NCI-H2171 (cell line): ENCODE measurements at places on chromosomes 11 and 22.

- DNase-seq, result no peak
Observed at GRCh38 chr11:134124660-134125451, 56.0 kb downstream of the JAM3 start.

DNA sequence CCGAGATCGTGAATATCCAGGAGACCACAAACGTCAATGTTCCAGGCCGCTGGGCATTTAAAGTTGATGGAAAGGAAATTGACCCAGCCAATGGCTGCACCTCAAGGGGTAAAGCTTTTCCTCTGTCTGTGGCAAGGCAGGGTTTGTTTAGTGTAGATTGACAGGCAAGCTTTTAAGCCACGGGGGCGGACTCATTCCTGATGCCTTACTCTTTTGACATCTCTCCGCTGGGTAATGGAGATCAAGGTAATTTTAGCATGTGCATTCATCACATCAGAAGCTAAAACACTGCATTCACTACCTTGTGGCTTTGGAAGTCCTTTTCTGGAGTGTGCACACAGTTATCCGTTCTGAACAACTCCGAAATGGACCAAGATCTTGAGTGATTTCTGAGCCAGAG, 12.6 kb downstream of the TECTA start:
- DNase-seq, result no peak

- DNase-seq, result no peak
Observed at GRCh38 chr11:131063638-131064037, 147.4 kb upstream of the SNX19 start.

DNA sequence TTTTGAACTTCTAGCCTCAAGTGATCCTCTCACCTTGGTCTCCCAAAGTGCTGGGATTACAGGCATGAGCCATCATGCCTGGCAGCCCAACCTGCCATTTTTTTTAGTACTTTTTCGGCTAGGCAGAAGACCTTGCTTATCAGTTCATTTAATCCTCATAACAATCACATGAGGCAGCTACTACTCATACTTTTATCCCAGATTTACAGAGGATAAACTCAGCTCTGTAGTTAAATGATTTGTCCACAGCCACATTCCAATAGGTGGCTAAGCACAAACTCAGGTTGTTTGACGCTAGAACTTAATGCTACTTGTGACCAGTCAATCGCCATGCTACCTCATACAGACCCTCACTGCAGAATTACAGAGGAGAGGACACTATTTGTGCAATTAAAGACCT, 28.1 kb downstream of the SBF2 start:
- no peak for DNase-seq

- DNase-seq, result no peak
Observed at GRCh38 chr11:126355926-126356897, 726 bp downstream of the ST3GAL4 start.
